ENCODE measurements at places on chromosomes 16 and 17.

GRCh38 chr17:17888371-17888770 is 51.6 kb upstream of the SREBF1 start:
- DNase-seq = no peak

- DNase-seq = no peak
Observed at GRCh38 chr16:30122604-30123160, 338 bp downstream of the MAPK3 start.

- no peak for DNase-seq
Observed at GRCh38 chr16:24999856-25000461, 15.2 kb downstream of the ARHGAP17 start.

DNA sequence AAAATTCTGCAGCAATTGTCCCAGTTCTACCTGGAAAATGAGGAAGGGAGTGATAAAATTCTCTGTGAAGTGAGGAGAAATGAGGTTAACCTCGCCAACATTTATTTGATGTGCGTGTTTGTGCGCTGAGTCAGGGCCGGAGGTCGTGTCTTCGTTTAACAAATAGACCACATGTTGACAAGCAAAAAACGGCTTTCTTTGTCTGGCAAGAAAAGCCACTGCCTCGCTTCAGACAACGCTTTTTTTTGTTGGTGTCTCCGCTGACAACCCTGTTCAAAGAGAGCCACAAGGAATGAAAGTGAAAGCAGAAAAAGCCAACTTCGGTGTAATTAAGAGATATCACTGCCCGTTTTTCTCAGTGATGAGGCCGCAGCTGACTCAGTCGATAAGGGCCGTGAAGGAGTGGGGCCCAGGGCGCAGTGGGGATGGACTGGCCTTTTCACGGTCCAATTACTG is 510.6 kb downstream of the CDH13 start:
- DNase-seq = no peak

DNA sequence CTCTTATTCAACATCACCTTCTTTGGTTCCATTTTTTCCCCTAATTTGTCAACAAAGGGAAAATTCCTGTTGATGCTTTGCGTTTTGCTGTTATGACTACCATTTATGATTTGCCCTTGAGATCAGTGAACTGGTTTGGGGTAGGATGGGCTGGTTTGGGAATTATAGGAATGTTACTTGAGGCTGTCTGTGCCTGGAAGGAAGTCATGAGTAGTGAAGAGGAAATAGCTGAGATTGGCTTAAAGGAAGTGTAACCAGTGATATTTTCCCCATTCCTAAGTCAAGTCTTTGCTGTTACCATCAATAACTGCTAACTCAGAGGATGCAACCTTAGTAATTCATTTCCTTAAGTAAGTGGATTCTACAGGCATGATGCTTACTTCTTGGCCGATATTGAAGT is 179.2 kb downstream of the MAP2K6 start:
- no peak for DNase-seq

DNA sequence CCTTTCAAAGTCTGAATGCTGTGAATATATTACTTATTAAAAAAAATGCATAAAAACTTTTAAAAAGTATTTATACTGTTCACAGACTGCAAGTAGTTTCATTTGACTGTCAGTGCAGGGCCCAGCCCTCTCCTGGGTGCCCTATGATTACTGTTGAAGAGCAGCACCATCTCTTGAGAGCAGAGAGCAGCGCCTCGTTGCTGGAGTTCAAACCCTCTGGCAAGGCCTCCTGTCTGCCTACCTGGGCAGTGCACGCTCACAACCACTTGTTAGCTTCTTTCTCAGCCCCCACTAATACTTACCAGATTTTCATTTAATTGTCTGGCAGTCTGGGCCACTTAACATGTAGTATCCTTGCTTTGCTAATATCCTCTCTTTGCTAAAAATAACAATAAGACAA is 233.4 kb downstream of the PHKB start:
- DNase-seq = no peak

DNA sequence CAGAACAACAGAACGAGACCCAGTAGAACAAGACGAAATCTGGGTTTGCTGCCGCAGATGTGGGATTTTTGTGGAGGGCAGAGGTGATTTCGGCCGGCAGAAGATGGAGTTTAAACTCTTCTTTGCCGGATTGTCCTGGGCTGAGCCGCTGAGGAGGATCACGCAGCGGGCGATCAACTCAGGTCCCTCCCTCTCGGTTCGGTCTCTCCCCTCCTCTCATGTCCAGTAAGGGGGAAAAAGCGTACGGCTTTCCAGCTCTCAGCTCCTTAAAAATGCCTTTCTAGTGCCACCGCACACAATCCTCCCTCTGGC is 2.5 kb downstream of the PHF12 start:
- DNase-seq = no peak

DNA sequence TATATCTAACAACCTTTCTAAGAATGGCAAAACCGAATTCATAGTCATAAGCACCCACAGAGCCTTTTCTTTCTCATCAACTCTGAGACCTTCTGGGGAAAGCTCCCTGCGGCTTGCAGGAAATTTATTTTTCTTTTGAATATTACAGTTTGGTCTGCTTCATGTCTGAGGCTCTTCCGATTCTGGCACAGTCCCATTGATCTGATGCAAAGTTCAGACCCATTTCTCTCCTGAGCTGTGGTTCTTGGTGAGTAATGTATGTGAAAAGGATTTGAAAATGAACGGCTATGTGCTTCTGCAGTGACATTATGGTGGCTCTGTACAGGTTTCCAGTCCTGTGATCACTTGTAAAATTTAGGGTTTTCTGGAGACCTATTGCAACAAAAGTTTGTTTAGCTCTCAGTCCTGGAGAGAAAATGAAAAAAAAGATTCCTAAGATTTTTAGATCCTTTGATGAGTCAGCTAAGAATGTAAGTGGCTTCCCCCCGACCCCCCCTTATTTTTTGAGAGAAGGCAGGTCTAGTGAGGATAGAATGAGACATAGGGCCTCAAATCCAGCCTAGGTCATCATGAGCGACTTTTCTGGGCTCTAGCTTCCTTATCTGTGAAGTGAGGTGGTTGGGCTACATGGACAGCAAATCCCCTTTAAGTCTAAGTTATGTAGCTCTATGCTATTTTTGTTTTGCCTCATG is 4.6 kb downstream of the GAN start:
- no peak for DNase-seq

DNA sequence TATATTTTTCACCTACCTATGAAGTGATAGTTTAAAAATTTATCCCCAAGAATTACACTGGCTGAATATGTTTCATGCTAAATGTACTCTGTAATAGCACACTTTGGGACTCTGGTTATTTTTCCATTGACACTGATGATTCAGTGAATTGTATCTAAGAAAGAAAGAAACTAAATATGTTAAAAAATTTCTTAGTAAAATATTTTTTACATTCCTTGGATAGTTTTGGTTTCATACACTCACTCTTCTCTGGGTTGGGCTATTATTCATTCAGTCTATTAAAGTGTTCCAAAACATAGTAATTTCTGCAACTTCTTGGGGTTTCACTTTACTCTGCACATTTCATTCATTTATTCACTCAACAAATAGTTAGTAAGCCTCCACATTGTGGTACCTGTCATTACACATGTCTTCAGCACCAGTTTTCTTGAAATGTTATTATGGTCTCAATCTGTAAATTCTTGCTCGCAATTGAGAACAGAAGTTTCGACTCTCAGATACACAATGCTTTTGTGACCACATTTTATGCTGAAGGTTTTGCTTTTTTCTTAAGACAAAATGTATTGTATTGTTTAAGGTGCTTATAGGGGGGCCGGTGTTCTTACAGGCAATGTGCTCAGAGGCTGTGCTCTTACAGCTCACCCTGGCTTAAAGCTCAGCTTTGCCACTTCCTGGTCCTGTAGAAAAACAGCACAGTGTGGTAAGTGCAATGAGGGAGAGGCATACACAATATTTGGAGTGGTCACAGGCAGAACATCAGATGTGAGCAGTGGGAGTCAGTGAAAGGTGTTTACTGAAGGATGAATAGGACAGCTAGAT is 17.4 kb downstream of the CNTNAP4 start:
- no peak for DNase-seq

GRCh38 chr16:50600582-50601283 is 52.5 kb downstream of the NKD1 start:
- no peak for DNase-seq

- DNase-seq = no peak
Observed at GRCh38 chr16:50944436-50944835, 202.6 kb downstream of the CYLD start.

DNA sequence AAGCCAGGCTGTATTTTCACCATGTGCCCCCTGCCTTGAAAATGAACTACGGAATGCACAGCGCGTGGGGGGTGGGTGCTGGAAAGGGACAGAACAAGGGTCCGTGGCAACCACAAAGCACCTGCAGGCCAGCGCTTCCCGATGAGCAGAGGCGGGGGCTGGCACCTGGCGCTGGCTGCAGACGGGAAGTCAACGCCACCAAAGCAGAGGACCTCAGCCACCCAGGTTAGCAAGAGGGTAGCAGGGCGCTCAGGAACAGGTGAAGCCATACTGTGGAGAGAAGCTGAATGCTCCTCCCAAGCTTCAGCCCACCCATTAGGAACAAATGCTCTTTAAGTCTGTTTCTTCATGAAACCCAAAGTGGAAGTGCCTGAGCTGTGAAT is 64.7 kb downstream of the KLHDC4 start:
- DNase-seq = no peak

DNA sequence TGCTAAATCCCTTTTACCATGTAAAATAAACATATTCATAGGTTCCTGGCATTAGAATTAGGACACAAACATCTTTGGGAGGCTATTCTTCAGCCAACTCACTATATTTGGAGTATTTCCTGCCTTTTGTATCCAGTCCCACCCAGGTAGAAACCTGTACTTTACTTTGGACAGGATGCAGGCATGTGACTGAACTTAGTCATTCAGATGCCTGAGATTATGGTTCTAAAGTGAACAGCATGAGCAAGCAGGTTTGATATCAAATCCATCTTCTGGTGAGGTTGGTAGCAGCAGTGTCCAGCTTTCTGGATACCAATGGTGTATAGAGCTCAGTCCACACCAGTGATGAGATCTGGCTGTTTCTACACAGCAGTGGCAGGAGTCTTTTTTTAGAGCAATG is 20.2 kb downstream of the CA10 start:
- no peak for DNase-seq

- DNase-seq = no peak
Observed at GRCh38 chr17:13002761-13003453, 14.9 kb downstream of the ELAC2 start.

DNA sequence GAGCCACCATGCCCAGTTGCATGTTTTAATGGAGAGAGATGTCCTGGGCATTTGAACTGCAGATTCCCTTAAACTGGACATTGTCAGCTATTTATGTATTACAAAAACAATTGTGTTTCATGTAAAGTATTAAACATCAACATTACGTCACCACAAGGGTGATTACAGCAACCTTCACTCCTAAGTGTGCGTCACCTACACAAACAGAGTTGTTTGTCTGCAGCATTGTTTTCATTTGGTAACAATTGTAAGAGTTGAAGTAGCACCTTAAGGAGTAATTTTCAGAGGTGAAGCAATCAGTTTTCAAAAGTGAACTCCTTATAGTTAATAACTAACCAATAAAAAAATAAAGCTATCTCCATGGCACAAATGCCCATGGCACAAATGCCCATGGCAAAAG is 271.4 kb downstream of the IRX3 start:
- no peak for DNase-seq

DNA sequence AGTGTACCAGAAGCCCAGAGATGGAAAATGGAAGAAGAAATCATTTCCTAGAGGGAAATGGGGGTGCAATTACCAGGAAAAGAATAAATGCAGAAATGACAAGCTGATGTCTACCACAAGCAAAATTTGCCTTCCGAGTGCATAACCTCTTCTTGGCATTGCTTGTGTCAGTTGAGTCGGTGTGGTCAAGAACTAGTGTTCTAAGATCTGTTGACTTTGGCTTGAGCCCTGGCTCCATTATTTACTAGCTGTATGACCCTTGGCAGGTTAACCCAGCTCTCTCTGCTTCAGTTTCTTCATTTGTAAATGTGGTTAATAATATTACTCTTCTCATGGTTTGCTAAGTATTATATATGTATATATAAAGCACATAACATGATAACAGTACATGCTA is 273.0 kb upstream of the IRX5 start:
- DNase-seq = no peak

GRCh38 chr16:67404740-67405226 is 11.5 kb upstream of the TPPP3 start:
- no peak for DNase-seq

GRCh38 chr17:42388381-42389134 is at the start of gene STAT3:
TSS of gene STAT3 (minus strand) at chr17:42388442. CDS start at chr17:42348516, 39,926 bp downstream.
- peak; percentile 95 for DNase-seq

GRCh38 chr17:17789828-17790636 is 46.8 kb downstream of the SREBF1 start:
- DNase-seq = no peak

GRCh38 chr17:33049781-33050414 is 58.3 kb downstream of the SPACA3 start:
- DNase-seq = peak; percentile 62

GRCh38 chr16:51236583-51236982 is 85.5 kb upstream of the SALL1 start:
- no peak for DNase-seq

- DNase-seq = no peak
Observed at GRCh38 chr16:1620391-1620790, 8.2 kb downstream of the CRAMP1 start.

DNA sequence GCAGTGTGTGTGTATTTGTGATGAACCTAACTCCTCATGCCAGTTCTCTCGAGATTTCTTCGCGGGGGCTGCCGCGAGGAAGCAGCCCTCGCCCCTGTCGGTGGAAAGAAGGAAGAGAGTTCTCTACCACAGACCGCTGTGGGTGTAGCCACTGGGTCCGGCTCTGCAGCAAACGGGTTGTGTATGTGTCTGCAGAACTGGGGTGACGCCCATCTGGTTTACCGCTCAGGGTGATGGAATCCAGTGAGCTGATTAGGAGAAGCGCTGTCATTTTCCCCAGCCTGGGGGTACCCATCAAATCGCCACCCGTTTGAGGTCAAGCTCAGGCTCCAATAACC is 7.7 kb downstream of the CORO6 start:
- DNase-seq = no peak

GRCh38 chr16:48374255-48374654 is 11.0 kb downstream of the SIAH1 start:
- DNase-seq = no peak

- no peak for DNase-seq
Observed at GRCh38 chr16:85798901-85799496, 345 bp downstream of the EMC8 start.

DNA sequence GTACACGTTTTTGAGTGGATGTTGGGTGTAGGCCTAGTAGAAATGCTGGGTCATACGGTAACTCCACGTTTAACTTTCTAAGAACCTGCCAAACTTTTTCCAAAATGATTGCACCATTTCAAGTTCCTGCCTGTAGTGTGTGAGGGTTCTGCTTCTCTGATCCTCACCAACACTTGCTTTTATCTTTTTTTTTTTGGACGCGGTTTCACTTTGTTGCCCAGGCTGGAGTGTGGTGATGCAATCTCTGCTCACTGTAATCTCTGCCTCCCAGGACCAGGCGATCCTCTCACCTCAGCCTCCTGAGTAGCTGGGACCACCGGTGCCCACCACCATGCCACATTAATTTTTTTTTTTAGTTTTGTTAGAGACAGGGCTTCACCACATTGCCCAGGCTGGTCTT is 23.5 kb downstream of the ZNF750 start:
- DNase-seq = no peak
